ENCODE measurements at places on chromosomes 3 and 15.

DNA sequence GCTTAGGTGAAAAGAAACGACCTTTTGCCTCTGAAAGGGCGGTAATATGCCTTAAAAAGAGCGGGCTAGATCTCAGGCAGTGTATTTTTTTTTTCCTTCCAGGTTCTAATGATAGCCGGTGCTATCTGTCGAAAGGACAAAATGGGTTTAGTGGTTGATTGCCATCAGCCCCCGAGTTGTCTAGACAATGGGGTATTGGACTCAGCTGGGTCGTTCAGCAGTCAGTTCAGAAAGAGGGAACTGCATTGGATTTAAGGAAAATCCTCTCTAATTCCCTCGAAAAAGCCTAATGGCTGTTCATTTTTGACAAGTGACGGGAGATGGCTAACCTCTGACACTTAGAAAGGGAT is 728 bp downstream of the EIF2B5 start:
- no peak for DNase-seq

DNA sequence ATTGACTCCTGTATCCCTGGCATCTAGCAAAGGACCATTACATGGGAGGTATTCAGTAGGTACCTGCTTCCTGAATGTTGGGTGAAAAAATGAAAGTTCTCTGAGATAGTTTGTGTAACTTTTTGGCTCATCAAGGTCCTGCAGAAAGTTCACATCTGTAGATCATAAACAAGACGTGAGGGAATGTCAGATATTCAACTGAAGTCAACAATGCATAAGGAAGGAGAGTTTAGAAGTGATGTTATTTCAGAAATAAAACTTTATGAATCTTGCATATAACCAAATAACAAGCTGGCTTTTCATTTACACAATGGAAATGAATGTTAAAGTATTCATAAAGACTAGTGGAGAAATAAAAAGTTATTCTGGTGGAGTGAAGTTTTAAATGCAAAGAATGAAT is 73.4 kb upstream of the RBMS3 start:
- no peak for DNase-seq

DNA sequence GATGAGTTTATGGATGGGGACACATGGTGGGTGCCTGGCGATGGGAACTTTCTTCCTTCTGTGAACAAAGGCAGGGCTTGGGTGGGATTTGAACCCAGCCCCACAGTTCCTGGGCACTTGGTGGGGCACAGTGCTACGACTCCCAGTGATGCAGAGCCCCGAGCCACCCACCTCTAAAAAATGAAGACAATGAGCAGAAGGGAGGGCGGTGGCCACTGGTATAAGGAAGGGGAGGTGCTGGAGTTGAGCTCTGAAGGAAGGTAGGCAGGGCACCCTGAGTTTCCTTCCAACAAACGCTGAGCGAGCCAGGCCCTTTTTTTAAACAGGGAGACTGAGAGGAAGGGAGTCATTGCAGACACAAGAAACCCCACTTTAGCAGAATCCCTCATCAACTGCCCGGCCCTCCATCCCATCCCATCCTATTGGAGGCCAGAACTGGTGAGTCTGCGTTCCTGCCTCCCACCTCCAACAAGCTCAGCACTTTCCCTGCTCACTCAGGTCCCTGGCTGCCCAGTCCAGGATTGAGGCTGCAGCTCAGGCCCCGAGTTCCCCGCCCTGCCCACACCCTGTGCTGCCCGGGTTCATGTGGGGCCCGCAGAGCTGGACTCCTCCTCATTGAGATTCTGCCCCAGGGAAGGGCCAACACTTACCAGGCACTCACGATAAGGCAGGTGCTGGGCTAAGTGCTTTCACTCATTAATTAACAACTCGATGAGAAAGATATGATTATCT is 57.3 kb downstream of the LINGO1 start:
- DNase-seq: no peak

GRCh38 chr15:69719527-69720240 is 267.1 kb downstream of the RPLP1 start:
- no peak for DNase-seq

- DNase-seq: no peak
These were observed 48.1 kb downstream of the IQSEC1 start for GRCh38 chr3:13025090-13025489.

DNA sequence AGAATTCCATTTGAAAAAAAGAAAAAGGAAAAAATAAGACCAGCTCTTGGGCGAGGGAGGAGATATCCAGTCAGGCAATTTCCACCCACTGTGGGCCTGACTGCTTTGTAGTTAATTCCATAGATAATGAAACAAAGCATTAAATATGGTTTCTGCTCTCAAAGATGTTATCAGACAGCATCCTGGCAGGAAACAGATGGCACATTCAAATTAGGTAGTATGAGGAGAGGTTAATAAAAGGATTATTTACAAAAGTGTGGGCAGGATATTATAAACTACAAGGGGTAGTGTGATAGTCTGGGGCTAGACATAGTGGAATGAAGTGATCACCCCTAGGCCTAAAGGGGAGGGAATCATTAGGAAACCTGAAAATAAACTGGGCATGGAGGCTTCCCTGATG is 193.2 kb downstream of the CLSTN2 start:
- DNase-seq: no peak

DNA sequence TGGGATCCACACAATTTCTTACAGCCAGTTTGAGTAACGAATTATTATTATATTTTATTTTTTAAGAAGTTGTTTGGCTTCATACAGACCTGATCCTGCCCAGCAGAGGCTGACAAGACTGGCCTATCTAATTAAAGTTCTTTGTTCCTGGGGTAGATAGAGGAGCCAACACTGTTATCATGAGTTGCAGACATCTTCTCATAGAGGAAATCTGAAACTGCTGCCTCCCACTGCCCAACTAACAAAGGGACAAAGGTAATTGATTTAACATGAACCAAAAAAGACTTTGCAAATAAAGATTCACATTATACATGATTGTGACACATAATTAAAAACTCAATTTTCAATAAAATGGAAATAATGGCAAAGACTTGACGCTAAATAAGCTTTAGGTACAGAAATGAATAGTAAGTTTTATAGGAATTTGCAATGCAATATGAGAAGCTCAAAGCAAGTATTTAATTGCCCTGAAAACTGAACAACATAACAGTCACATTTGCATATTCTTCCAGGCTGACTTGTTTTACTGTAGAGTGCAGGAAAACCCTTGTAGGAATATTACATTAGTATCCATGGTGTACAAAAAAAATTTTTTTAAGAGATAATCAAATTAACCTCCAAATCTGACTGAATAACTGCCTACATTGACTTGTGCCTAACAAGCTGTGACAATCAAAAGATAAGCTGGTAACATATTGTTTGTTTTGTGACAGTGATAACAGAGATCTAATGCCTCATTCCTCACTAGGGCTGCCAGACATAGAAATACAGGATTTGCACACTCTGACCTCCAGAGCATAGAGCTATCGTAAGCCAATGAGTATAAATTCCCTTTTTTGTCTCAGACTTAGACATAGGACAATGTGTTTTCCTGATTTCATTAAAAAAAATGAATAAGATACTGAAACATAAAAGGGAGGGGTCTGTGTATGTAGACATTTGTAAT is 273.2 kb downstream of the MFSD1 start:
- no peak for DNase-seq

DNA sequence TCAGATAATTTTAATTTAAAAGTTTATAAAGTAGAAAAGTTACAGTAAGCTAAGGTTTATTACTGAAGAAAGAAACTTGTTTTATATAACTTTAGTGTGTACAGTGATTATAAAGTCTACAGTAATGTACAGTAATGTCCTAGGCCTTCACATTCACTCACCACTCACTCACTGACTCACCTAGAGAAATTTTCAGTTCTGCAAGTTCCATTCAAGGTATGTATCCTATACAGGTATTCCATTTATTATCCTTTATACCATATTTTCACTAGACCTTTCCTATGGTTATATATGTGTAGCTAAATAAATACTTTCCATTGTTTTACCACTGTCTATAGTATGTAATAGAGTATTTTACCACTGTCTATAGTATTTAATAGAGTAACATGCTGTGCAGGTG is 33.2 kb upstream of the MME start:
- DNase-seq: no peak

- DNase-seq: no peak
These were observed 33.4 kb downstream of the CD86 start for GRCh38 chr3:122088531-122088930.

- no peak for DNase-seq
These were observed 16.3 kb downstream of the SNX33 start for GRCh38 chr15:75663931-75664421.

- no peak for DNase-seq
These were observed 154.8 kb downstream of the SLC9A9 start for GRCh38 chr3:143693506-143693905.

GRCh38 chr3:33060609-33061337 is 36.2 kb downstream of the GLB1 start:
- DNase-seq: no peak
